ENCODE measurements at places on chromosomes 4 and X.

- no peak for DNase-seq
Measured at GRCh38 chr4:94491322-94491721, 39.6 kb downstream of the PDLIM5 start.

- DNase-seq: no peak
Measured at GRCh38 chr4:73998040-73999011, at the start of gene CXCL5. CXCL5 (minus strand) TSS chr4:73998677; CDS start chr4:73998581, 96 bp downstream.

DNA sequence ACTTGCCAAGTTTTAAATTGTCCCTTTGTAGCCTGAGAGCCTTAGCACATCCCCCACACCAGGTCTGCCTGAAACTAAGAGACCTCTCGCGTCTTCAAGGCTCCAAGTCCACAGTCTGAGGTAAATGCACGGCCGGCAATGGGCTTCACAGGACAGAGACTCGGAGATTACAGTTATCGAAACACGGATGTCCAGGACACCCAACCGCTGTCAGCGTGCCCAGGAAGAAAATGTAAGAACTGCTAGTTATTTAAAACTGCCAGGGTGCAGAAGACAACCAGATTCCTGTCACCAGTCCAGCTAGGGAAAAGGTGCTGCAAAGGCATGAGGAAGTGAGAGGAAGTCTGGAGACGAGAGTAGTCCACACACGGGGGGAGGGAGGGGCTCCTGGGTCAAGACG lies 28.9 kb downstream of the ZNF827 start:
- DNase-seq: no peak

GRCh38 chrX:10195947-10196346 lies 39.2 kb downstream of the CLCN4 start:
- DNase-seq: no peak

DNA sequence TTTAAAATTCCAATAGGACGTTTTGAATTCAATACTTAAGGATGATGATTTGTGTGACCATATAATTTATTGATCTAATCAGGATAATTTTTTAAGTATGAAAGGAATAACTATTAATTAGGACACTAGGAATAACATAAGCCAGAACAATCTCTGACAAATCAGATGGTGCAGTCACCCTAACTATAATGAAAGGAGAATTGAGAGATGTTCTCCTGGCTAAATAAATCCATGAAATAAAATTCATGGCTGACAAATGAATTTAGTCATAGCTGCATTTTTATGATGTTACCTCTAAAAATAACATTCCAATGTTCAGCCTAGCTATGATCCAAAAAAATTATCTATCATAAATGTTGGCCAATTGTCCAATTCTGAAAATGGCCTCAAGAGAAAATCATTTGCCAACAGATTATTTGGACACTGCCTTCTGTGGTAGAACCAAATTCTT lies 190.6 kb upstream of the NEIL3 start:
- no peak for DNase-seq

- no peak for DNase-seq
Measured at GRCh38 chr4:3329887-3330286, 37.1 kb downstream of the RGS12 start.

DNA sequence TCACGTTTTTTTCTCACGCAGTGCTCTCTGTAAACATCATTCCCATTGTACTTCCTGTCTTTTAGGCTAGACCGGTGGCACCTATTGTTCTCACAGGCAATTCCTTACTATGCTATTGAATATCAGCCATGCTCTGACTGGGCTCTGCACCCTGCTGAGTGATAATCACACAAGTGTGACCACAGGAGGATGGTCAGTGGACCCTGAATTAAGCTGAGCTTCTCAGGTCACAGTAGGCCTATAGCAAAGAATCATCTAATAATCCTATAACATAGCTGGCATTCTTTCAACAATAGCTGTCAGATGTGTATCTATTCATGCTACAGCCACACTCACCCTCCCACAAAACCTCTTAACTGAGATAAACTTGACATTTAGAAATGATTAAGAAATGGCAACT lies 2399.8 kb upstream of the TENM3 start:
- no peak for DNase-seq

GRCh38 chrX:100939333-100939732 lies 10.6 kb upstream of the XKRX start:
- peak; percentile 20 for DNase-seq

DNA sequence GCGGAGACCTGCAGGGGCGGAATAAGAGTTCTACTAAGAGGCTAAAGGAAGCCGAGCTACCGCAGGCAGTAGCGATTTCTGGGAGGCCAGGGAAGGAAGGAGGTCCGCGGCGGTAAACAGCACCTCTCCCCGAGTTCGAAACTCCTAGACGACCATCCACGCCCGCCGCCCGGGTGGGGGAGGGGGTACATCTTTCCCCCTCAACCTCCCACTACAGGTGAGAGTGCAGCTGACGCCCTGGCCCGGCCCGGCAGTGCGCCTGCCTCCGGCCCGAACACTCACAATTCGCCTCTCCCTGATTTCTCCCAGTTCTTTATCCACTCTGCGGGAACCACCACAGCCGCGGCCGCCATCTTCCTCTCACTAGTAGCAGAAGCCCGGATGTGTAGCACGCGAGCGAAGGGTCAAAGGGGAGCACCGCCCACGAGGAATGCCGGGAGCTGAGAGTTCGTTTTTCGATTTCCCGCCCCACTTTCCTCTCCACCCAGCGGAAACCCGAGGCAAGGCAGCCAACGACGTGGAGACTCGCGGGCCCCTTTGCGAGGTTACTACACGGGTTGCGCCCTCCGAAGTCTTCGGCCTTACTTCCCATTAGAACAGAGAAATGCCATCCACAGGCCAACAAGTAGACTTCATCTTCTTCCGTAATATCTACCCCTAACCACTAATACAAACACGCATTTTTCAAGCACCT lies at the start of gene THOC2:
THOC2 (minus strand) TSS at position 383 of the 694 bp plus-strand sequence; CDS start at position 353, 30 bp downstream.
- peak; percentile 66 for DNase-seq

DNA sequence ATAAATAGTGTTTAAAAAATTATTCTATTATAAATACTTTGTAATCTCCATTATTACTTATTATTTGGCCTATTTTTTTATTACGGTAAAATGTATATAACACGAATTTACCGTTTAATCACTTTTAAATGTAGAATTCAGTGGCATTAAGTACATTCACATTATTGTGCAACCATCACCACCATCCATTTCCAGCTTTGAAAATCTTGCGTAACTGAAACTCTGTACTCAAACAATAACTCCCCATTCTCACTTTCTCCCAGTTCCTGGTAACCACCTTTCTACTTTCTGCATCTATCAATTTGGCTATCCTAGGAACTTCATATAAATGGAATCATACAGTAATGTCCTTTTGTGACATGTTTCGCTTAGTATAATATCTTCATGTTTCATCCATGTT lies 45.7 kb downstream of the PASD1 start:
- no peak for DNase-seq

DNA sequence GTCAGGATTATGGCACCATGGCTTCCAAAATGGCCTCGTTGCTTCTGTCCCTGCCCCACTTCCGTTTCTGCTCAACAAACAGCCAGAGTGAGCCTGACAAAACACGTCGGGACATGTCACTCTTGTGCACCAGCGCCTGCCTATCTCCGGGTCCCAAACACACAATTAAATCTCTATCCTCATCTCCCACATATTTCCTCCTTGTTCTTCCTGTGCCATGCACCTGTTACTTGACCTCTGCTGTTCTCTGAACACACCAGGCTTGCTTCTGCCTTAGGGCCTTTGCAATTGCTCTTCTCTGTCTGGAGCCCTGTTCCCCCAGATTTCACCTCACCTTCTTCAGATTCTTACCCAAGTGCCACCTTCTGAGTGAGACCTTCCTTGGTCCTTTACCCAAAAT lies 12.7 kb upstream of the CD38 start:
- no peak for DNase-seq

DNA sequence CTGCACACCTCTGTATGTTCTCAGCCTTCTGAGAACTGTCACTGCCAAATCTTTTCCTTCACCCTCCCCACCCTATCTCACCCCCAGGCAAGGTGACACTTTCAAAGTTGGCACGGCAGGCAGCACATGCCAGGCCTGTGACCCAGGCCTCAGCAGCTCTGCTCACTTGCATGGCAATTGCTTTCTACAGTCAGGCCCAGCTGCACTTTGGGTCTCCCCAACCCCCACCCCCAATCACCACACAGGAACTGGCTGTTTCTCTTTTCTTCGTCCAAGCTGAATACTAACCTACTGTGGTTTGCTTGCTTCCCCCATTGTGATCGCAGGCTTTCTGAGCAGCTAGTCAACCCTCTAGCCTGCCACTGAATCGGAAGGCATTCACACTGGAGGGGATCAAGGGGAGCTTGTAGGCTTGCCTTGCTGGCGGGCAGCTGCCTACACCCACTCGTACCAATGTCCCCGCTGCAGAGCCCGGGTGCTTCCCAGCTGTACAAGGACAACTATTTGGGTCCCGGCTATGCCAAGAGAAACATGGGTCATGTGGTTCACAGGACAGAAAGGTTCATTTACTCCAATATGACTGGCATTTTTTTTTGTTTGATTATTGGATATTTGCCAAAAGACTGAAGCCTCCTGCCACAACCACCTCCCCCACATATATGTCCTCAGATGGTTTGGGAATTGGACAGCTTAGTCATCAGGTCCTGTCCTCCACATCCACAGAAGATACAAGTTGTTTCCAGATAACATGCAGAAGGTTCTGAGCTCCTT lies 28.1 kb downstream of the SLC25A43 start:
- DNase-seq: no peak

DNA sequence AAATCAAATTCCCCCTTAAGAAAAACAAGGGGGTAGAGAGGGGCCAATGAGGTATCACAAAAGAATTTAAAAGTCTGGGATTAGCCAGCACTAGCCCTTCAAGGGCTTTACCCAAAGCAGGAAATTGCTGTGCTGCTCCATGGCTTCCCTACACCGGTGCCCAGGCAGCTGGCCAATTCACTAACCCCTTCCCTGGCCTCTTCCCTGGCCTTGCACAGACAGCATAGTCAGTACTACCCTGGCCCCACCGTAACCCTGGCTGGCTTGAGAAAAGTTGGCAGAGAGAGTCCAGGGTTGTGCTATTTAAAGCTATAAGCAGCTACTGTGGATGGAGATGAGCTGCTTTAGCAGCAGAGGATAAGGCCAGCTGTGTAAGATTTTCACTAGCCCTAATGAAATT lies 43.1 kb downstream of the ADAMTS3 start:
- DNase-seq: no peak
